ENCODE measurements at places on chromosomes 1 and 21.

DNA sequence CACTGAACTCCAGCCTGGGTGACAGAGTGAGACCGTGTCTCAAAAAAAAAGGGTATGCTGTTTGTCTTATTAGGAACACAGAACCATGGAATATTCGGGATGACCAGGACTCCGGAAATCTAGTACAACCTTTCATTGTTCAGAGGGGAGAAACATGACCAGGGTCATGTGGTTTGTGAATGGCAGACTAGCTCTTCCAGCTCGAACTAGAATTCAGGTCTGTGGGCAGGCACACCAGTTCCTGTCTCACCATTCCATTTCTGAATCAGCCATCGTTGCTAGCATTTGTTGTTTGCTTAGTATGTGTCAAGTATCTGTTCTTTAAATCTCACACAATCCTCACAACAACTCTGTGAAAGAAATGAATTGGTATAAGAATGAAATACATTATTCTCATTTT lies 50.9 kb downstream of the MDM4 start:
- DNase-seq: no peak

DNA sequence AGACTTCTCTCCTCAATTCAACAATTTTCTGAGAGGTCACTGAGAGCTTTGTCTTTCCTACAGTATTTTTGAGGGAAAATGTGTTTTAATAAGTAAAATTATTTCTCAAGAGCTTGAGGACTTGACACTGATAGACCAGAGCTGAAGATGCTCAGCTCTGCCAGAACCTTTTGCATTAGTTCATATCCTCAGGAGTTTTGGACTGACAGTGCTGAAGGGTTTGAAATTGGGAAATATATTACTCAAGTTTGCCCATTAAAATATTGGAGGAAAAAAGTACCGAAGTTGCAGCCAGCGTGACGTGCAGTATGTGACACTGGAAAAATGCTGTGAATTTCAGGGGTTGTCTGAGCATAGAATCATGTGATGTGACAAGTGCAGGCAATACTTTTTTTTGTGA lies 346.6 kb upstream of the DPYD start:
- DNase-seq: no peak

- no peak for DNase-seq
These were observed 226.6 kb upstream of the ZRANB2 start for GRCh38 chr1:71307451-71307850.

GRCh38 chr21:45163413-45164123 lies 89.2 kb downstream of the ADARB1 start:
- no peak for DNase-seq

GRCh38 chr1:209435654-209436566 lies 147.6 kb upstream of the CAMK1G start:
- peak; percentile 7 for DNase-seq

DNA sequence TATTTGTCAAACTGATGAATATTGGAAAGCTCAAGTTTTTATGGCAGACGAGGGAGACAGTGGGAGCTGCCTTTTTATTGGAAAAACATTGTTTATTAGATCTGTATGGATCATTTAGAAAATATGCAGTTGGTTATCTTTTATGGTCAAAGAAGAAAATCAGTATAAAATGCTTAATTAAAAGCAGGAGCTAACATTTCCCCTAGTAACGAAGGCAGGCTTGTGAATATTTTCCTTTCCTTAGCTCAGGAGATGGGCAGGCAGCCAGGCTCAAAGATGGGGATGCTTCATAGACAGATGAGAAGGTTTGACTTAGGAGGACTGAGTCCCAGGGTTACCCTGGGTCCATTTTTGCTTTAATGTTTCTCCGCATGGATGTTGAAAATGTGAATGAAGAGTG lies 26.0 kb downstream of the ROR1 start:
- DNase-seq: no peak

- DNase-seq: no peak
These were observed 228.8 kb upstream of the ADGRL2 start for GRCh38 chr1:81571946-81572345.
